Activated CD4-positive, alpha-beta T cell treated with anti-CD3 and anti-CD28 coated beads for 24 hours (primary cell): ENCODE measurements at places on chromosomes 4 and X.

DNA sequence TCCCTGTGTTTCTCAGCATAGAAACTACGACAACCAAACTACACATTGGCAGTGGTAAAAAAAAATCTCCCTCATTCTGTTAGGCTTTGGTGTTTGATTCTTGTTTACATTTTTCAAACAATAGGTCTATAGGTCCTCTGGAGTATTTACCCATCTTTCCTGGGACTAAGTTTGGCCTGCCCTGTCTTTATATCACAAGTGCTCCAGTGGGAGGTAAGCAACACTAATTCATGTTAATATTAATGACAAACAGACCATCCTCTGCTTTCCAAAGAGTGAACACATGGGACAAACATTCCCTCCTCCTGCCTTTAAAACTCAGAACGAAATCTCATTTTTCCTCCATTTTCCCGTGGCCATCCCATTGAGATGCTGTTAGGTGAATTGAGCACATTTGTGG, 514.1 kb upstream of the INTU start:
- no peak for DNase-seq

GRCh38 chr4:89835413-89835812, 1.5 kb downstream of the SNCA start:
- DNase-seq, result no peak

DNA sequence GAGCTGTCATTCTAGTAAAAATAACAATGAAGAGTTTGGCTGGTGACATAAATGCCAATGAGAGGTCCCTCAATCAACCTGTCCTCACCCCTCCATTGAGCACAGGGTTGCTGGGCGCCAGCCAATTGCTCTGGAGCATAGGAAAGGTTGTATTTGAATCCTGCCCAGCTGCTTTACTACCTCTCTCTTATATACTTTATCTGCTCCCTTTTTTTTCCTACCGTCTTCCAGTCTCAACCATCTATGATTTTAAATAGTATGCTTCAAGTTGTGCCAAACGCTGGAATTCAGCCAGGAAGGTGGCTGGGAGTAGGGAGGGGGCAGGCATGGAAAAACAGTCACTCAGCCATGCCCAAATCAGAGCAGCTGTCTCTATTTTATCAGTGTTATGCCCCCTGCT, 153.8 kb downstream of the NR3C2 start:
- DNase-seq, result no peak

GRCh38 chr4:164902608-164903007, 25.6 kb downstream of the APELA start:
- DNase-seq, result no peak

- no peak for DNase-seq
These were observed 45.3 kb downstream of the ANK2 start for GRCh38 chr4:113094802-113095201.

GRCh38 chrX:118807151-118808017, 16.2 kb upstream of the ZCCHC12 start:
- peak; percentile 9 for DNase-seq

GRCh38 chrX:8433109-8434062, 31.2 kb upstream of the VCX3B start:
- DNase-seq, result no peak

DNA sequence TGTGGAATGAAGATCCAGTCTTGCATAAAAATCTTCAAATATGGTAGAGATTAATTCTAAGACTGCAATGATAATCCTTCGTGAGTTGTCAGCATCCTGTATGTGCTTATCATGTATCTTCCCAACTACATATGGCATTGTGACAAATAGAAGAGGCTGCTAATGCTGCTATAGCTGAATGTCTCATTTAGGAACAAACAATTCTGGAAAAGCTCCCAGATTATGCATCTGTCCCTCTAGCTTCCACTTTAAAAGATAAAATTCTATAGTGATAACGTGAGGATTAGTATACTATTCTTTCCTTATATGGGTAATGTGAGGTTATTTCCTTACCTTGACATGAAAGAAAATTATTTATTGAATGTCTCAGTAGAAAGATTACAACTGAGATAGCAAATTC, 930.9 kb downstream of the DMD start:
- DNase-seq, result no peak

- DNase-seq, result no peak
These were observed 255.8 kb downstream of the OPHN1 start for GRCh38 chrX:68177542-68177941.

DNA sequence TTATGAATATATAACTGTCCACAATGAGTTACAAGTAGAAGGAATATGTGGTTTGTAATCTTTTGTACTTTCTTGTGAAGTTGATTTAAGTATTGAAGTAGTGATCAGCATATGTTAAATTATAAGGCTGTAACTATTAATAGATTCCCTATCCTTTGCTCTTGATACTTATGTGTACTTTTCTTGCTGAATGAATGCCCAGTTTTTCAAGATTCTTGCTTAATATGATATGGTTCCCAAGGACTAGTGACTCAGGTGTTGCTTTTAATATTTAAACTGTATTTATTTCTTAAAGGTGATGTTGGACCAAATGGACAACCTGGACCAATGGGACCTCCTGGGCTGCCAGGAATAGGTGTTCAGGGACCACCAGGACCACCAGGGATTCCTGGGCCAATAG, 121.7 kb downstream of the IRS4 start:
- DNase-seq, result no peak

DNA sequence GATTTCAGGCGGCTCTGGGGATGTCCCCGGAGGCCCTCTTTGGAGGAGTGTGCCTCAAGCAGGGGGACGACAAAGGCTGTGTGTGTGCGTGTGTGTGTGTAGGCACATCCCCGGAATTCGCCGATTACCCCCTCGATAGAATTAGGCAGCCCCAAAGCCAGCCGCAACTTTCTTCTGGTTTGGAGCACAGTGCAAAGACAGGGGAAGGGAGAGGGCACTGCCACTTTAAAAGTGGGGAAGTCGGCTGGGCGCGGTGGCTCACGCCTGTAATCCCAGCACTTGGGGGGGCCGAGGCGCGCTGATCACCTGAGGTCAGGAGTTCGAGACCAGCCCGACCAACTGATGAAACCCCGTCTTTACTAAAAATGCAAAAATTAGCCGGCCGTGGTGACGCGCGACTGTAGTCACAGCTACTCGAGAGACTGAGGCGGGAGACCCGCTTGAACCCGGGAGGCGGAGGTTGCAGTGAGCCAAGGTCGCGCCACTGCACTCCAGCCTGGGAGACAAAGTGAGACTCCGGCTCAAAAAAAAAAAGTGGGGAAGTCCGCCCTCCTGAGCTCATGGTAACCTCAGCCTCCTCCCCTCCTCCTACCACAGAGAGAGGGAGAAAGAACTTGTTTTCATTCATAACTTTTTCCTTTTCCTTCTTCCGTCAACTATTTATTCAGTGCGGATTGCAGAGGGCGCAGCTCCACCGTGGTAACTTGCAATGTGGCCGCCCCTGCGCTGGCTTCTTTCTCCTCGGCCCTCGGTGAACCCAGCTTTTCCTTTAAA, 2.4 kb downstream of the SPRY1 start:
- peak; percentile 38 for DNase-seq

GRCh38 chrX:130869239-130869638, 33.8 kb downstream of the ENOX2 start:
- no peak for DNase-seq

- DNase-seq, result no peak
These were observed 23.1 kb downstream of the NAP1L5 start for GRCh38 chr4:88674565-88674964.

GRCh38 chrX:65859299-65859698, 180.6 kb downstream of the VSIG4 start:
- no peak for DNase-seq

GRCh38 chrX:40414335-40414734, 166.4 kb upstream of the ATP6AP2 start:
- DNase-seq, result no peak

DNA sequence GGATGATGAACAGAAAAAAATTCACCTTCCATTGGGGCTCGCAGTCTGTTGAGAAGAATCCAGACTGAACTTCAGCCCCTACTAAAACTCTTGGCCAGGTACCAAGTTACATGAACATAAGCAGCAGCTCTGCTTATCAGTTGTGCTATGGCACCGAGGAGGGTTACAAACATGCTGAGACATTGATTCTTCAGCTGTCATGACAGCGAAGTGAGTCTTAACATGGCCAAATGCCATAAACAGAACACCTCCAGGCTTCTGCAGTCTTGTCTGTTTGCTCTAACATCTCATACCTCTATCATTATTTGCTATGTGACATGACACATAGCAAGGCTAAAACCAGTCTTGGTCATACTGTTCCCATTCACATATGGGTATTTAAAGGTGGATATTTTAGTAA, 521.5 kb downstream of the GRID2 start:
- no peak for DNase-seq

DNA sequence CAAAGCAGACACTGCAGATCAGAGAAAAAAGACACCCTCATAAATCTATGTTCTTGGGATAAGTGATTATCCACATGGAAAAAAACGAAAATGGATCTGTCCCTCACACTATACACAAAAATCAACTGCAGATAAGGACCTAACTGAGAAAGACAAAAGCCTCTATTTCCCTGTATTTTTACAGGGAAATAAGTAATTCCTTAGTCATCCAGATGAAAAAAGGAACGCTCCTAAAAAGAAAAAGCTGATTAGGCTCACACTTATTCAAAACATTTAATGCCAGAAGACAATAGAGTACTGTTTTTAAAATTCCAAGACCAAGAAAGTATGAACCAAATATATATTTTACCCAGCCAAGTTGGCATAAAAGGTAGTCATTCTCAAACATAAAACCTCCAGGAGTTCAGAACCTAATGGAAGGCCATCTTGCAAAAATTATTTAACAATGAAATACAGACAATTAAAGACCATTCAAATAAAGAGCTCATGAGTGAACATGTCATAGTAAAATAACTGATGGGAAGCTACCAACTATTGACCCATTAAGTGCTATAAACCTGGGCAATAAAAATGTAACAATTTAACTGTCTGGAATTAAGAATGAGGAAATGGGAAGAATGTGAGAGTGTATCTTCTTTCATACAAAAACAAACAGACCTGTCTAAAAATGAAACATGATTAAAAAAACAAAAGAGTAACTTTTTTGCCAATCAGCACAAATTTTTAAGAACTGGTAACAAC, 20.4 kb downstream of the PAPSS1 start:
- DNase-seq, result no peak

DNA sequence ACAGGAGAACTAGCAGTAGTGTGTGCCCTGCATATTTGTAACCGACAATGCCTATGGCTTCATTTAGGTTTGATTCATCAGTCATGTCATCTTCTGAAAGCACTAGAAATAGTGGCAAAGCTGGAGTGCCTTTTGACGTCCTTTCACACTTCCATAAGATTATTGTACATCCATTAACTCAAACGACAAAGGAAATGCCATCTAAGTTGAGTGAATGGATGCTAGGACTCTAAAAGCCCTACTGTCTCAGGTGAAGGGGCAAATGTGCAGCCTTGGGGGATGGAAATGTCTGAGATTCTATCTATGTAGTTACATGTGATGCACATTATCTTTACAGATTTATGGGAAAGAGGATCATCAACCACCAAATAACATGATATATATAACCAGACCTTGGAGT, 1473.6 kb downstream of the STIM2 start:
- DNase-seq, result no peak

DNA sequence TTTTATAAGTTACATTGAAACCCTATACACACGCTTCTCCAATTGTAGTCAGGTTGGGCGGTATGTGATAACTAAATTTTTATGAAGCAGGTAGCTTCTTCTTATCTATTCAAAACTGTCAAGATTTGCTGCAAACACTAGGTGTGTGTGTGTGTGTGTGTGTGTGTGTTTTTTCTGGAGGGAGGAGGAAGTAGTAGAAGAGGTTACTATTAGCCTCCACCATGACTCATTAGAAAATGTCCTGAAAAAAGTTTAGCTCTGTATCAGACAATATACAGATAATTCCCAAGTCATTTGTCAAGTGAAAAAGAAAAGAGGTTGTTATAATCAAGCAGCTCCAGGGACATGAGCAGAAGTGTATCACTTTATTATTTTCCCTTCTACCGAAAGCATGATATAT, 33.9 kb downstream of the PCDH7 start:
- DNase-seq, result no peak

DNA sequence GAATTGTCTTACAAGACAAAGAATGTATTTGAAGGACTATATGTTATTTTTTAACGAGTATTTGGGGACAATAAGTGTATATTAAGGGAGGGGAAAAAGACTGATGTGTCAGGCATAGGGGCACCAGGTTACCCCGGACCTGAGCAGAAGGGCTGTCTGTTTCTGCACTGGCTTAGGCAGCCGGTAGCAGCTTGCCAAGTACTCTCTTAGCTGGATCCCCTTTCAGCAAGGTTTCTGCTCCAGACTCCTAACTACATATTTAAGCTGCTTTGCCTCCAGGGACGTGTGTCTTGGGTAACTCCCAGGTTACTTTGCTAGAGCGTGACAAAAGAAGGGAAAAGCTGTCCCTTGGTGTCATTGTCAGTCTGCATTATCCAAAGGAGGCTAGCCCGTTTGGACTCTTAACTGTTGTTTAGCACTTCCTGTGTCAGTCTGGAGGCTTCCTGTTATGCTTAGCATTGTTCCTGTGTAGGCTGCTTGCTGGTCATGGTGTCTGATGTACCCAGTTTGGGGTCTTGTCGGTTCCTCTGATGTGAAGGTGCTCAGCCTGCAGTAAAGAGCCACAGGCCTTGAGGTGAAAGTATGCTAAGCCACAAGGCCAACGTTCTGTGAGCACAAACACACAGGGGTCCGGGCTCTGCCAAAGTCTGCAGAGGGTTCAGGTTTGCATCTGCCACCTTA, 11.6 kb downstream of the CXCR3 start:
- no peak for DNase-seq

DNA sequence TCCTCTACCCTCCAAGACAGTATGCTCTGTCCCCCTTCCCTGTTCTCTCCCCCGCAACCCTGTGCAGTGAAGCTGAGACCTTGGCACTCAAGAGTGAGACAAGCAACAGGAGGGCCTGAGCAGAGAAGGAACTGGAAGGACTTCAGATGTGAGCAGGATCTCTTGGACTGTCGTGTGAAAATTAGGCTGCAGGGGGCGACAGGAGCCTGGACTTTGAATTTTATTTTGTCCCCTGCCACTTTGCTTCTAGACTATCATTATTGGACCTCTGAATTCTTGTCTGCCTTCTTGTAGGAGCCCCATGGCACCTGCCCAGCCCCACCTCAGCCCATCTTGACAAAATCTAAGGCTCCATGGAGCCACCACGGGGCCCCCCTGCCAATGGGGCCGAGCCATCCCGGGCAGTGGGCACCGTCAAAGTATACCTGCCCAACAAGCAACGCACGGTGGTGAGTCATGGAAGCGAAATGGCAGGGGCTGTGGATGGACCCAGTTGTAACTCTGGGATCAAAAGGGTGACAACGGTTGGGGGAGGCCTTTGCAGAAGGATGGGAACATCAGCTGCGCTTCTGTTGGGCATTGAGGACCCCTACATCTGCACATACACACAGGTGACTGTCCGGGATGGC, 1.7 kb downstream of the ARAF start:
- DNase-seq, result no peak

DNA sequence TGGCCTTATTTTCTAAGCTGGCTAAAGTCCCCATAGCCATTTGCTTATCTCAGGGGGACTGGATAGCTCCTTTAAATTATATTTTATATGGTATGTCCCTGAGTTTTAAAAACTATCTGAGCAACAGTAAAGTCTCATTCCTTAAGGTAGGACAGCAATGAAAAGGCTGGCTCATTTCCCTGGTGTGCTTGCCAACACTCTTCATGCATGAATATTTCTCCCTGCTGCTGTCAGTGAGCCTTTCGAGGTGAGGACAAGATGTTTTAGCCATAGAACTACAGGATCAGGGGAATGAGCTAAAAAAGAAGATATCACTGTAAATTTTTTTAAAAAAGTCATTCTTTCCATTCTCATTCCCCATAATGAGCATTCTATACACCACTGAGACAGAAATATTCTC, 427.3 kb upstream of the FAM241A start:
- DNase-seq, result no peak

GRCh38 chrX:26019386-26019785, 118.8 kb upstream of the MAGEB18 start:
- no peak for DNase-seq

- DNase-seq, result no peak
These were observed 2.2 kb downstream of the MXD4 start for GRCh38 chr4:2259541-2260343.
